Heart right ventricle (tissue), 16 donors: ENCODE measurements at places on chromosomes 7 and 10. TPM values are rescaled to one million over a fixed set of nuclear protein-coding genes. Genes with fewer than 3 reads are reported as not detected.

CYP2C19 gene
- not detected for total RNA-seq

LMOD2 gene
- 577 TPM for total RNA-seq

RAPGEF5 gene
- 17.4 TPM for total RNA-seq

CDK14 gene
- total RNA-seq, result 26.8 TPM

PHF14 gene
- 14.8 TPM for total RNA-seq

GRID1 gene
- total RNA-seq, result 2.2 TPM

- no peak for DNase-seq
These were observed 23.7 kb upstream of the RASSF4 start for GRCh38 chr10:44935966-44936295.

- no peak for DNase-seq
These were observed 75.4 kb downstream of the ADARB2 start for GRCh38 chr10:1661859-1662437.

DNA sequence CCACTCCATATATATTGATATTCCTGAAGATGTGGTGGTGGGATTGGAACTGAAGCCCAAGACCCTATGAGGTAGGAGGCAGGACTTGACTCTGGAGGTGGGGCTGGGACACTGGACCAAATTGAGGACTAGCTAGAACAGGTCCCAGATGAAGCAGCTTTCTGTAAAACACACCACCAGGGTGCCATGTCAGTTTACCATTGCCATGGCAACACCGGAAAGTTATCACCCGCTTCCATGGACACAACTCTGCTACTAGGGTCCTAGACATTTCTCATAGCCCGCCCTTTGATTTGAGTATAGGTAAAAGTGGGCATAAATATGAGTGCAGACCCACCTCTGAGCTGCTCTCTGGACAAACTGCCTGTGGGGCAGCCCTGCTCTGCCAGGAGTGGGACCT is 490.5 kb upstream of the PFKP start:
- no peak for DNase-seq

DNA sequence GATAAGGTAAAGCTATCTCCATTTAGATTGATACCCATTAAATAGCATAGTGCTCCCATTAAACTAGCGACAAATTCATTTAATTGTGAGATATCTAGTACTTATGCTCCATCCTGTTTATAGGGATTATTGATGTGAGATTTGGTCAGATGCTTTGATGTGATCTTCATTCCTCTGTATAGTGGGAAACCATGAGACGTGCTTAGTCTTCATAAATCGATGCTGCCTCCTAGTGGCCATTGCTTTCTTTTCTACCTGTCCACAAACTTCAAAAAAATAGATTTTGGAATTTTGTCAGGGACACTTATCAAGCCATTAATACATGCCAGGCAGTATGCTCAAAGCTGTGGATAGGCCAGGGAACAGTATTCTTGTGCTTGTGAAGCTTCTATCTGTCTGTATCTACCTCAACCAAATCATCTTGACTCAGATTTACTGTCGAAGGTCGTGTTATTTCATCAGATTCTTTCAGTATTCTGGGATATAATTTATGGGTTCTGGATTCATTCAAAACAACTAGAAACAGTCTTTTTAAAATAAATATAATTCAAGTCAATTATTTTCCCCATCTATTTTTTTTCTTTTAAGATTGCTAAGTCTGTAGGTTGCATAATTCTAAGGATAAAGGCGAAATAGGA is 12.0 kb downstream of the LSM8 start:
- peak; percentile 49 for DNase-seq

DNA sequence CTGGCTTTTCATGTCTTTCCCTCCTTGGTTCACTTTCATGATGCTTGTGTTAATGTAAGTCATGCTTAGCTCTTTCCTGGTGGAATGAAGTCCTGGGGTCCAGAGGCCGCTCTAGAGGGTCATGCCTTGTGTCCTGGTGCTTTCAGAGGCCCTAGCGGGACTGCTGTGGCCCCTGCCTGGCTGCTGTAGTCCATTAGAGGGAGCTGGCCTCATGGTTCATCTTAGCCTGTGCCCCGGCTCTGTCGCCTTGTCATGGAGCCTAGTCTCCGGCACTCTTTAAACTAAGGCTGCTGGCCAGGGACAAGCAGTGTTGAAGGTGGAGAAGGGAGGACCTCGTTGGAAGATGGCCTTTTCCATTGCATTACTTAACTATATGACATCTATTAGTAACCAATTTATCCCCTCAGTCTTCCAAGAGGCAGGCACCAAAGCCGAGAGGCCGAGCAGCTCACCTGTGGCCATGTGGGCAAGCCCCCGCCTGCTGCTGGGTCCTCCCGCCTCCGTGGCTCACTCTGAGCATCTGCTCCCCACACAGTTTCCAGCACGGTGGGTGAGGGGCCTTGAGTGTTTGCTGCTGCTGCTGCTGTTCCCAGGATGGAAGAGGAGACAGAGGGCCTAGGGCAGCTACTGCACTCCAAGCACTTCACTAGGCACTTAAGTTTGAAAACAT is 5.0 kb upstream of the NDUFB2 start:
- no peak for DNase-seq

- no peak for DNase-seq
These were observed 5.6 kb downstream of the CAMK2G start for GRCh38 chr10:73868655-73869195.

DNA sequence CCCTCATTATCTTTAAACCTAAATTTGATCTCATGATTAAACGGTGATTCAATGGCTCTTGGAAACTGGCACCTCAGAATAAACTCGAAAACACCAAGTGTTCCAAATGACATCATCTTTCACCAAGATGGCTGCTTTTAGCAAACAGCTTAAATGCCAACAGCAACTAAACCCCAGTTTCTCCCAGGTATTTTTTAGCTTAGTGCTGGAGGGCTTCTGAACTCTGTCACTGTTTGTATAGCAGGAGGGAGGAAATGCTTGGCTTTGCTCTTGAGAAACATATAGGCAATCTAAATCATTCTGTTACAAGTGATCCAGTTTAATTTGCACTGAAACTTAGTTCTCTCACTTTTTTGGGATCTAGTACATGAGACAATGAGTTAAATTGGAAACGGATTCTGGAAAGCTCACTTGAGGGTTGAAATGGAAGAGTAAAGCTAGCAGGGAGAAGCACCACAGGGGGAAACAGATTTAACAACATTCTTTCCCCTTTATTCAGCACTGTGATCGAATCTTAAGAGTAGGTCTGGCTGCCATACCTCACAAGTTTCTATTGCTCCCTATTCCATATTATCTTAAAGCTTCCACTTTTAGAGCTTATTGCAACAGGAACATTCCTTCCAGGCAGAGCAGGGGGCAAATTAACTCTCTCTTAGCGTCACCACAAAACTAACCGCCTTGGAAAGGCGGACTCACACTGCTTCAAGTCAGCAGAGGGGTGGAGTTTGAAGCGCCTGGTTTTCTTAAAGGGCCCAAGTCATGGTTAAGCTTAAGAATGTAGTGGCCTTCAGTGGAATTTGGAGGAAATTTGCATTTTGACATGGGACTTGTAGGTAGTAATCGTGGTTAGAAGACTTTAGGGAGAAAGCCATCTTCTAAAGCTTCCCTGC is 1.8 kb upstream of the CCDC6 start:
- DNase-seq, result peak; percentile 59

GRCh38 chr10:110357252-110357780 is 52.6 kb upstream of the SMNDC1 start:
- no peak for DNase-seq

DNA sequence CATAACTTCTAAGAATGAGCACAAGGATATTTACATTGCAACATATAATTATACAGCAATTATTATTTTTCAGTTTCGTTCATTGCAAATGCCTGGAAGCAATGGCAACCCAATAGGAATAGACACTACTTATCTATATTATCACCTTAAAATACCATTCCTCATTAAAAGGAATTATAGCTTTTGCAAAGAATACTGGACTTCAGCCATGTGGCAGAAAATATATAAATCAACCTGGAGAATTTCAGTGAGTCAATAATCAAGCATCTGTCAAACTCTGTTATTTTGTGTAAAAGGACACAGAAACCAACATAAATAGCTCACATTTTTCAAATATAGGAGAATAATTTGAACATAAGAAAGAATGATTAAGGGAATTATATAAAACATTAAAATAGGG is 96.1 kb upstream of the SEMA3C start:
- no peak for DNase-seq

GRCh38 chr10:15254808-15255648 is 86.5 kb upstream of the NMT2 start:
- no peak for DNase-seq

GRCh38 chr10:48725708-48726107 is 41.0 kb downstream of the WDFY4 start:
- no peak for DNase-seq

DNA sequence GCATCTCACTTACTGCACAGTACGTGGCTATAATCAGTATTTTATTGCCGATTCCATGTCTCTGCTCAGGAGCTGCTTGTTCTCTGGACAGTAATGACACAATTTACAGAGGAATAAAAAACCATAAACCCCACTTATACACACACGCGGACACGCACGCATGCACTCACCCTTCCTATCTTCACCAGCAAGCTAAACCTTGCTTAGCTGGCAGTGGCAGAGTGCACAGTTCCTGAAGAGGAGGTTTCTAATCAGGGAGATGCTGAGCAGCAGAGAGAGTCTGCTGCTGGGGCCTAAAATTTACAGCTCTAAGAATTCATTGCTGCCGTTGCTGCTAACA is 66.3 kb downstream of the SND1 start:
- no peak for DNase-seq

- no peak for DNase-seq
These were observed 66.8 kb downstream of the UPF2 start for GRCh38 chr10:11975795-11976194.

- DNase-seq, result no peak
These were observed 165.4 kb downstream of the CDC14C start for GRCh38 chr7:49089717-49090116.
